NCI-H2081 (cell line): ENCODE measurements at places on chromosomes 5 and 9.

DNA sequence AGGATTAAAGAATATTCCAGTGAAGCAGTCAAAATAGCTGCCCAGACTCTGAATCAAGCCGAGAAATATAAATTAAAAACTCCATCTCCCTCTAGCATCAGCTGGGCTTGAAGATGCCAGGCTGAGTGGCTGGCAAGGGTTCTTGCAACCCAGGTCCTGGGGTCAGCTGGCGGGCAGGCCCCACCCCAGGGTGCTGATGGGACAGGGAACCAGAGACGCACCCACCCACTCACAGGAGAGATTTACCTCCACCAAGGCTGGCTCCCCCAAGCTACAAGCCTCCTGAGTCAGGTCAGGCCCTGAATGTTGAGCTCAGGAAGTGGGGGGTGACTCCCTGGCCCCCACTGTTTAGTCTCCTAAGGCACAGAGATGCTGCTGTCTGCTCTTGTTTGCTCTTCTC lies 83.9 kb upstream of the HSPA9 start:
- DNase-seq: no peak

DNA sequence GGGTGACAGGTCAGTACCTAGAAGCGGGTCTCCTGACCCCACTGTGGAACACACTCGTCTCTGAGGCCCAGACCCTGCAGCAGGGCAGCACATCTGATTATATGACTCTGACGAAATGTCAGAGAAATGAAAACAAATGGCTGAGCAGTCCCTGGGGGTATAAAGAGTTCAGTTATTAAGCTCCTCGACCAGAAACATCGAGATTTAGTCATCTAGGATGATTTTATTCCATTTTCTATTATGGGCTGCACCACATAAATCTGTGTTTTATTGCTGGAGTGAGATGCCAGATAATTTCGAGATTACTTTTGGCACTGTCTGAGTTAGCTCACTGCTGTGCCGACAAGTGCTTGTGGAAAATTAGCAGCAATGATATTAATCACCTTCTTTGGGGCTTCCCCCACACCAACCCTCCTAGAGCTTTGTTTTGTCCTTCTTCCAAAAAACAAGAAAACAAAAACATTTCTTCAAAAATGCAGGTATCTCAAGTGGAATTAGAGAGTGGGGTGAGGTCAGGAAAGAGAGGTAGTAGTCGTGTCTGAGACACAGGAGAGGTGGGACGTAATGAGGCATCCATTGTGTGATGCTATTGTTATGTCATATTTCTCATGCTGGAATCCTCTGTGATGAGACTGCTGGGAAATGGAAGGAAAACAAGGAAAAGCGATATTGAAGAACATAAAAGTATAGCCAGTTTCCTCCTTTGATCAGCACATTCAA lies 495.5 kb downstream of the DMAC1 start:
- no peak for DNase-seq

DNA sequence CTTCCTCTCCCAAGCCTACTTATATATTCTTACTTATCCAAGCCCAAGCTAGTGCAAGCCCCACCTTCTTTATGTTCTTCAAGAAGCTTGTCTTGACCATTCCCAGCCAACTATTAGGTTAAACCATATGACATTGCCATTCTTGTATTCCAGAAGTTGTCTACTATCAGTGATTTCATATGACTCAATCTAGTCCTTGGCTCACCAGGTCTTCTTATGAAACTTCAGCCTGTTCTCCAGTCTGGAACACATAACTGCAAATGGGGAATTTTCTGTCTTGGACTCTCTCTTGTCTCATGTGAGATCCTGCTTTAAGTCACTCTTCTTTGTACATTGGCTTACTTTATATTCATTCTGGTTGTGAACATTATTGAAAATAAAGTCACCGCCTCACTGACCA lies 130.7 kb downstream of the TTLL11 start:
- DNase-seq: no peak

DNA sequence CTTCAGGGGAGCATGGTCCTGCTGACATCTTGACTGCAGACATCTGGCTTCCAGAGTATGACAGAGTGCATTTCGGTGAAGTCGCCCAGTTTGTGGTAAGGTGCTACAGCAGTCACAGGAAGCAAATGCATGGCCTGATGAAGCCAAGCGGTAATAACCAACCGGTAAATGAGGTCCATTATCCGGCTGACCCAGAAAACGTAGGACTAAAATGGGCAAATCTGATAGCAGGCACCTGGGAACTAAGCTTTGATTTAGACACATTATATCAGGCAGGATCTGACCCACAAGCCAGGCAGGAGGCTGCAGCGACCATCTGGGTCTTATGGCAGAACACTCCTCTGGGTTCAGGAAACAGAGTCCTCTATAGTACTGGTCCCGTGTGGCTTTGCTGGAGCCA lies 454.6 kb downstream of the GADD45G start:
- no peak for DNase-seq

- no peak for DNase-seq
Observed at GRCh38 chr5:127486471-127486870, 31.0 kb upstream of the PRRC1 start.

- peak; percentile 55 for DNase-seq
Observed at GRCh38 chr9:70746760-70747159, 332.3 kb upstream of the KLF9 start.

- DNase-seq: no peak
Observed at GRCh38 chr5:1526681-1527131, 2.9 kb upstream of the LPCAT1 start.

DNA sequence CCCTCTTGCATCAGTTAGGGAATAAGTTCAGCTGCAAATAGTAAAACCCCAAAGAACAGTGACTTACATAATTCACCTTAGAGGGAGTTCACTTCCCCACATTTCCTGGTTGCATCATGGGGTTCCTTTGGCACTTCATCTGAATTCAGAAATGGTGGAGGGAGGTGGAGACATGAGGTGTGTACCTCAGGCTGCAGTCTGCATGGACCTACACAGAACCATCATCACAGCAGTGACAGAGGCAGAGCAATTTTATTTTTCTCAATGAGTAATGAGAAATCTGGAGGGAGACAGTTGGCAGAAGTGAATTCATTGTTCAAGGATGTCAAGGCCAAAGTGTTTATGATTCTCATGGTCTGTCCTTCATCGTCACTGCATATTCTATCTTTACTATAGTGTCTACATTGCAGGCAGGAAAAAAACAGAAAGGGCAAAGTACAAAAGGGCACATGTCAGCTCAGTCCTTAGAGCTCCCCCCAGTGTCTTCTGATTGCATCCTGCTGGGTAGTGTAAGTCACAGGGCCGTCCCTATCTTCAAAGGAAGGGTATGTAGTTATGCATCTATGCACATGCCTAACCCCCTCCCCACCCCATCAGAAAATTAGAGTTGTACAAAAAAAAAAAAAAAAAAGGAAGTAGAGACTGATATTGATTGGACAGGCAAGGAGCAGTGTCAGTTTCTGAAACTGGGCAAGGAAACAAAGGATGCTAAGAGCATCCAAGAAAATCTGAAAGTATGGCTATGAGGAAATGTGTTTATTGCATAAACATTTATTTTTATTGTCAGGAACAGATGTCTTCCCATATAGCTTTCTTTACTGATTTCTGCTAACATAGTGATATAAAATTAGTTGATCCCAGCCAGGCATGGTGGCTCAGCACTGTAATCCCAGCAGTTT lies 132.7 kb upstream of the APC start:
- no peak for DNase-seq

- no peak for DNase-seq
Observed at GRCh38 chr5:91820874-91821273, 437.8 kb upstream of the ARRDC3 start.
